Activated T-cell treated with anti-CD3 and anti-CD28 coated beads, Interleukin-2, amount 50 U/mL, for 72 hours (primary cell): ENCODE measurements at places on chromosomes 4 and X. TPM values are rescaled to one million over a fixed set of nuclear protein-coding genes. Genes with fewer than 3 reads are reported as not detected.
A peak's percentile ranks its signal among the peaks of the same experiment; 100 is the strongest.

GRCh38 chr4:76708971-76709771 lies 188.8 kb downstream of the SOWAHB start:
- DNase-seq = no peak

GRCh38 chr4:159768016-159768415 lies 665.1 kb downstream of the RAPGEF2 start:
- no peak for DNase-seq

DNA sequence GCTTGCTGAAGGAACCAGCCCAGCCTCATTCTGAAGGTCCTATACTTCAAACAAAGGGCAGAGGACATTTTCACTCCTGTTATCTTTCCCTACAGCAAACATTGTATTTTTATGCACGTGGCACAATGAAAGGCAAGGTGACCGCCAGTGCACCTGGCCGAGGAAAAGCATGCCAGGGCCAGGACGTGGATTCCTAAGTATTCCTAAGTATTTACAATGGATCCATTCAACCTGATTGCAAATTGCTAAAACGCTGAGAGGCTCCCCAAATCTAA lies 127.9 kb upstream of the FTHL17 start:
- no peak for DNase-seq

- peak; percentile 41 for DNase-seq
Observed at GRCh38 chr4:42151568-42152506, 618 bp downstream of the BEND4 start.

- no peak for DNase-seq
Observed at GRCh38 chrX:65837875-65838549, 170.6 kb downstream of the MSN start.

GRCh38 chr4:84837751-84838150 lies 128.7 kb downstream of the WDFY3 start:
- DNase-seq = no peak

DNA sequence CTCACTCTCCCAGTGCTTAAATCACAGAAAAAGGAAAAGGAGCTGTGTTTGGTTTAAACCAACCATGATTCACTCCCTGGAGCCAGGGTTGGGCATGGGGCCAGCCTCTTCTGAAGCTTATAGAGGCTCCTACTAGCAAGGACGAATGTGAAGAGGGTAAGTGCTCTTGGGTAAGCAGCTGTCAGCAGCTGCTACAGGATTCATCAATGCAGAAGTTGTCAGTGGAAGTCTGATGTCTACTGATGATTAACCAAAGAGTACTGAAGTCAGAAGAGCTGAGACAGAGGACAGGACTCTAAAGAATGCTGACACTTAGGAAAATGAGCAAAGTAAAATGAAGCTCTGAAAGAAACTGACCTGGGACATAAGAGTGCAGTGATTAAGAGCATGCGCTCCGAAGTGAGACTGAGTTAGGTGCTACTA lies 32.7 kb upstream of the JADE1 start:
- DNase-seq = no peak

DNA sequence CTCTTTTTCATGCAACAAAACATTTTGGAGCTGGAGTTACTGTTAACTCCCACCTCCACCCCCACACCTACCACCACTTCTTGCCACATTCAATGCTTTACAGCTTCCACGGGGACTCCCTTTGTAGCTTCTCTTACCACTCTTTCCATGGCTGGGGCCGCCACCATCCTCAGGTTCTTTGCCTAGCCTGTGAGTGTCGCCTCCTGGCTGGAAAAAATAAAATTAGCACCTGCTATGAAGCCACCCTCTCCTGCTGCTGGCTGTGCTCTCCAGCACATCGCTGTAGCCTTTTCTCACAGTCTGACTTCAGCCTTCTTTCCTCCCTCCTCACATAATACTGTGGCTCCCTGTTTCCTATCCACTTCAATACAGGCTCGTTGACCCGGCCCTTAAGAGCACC lies 114.4 kb downstream of the FRAS1 start:
- DNase-seq = no peak

GRCh38 chr4:138097912-138098600 lies 144.1 kb downstream of the SLC7A11 start:
- DNase-seq = no peak

- no peak for DNase-seq
Observed at GRCh38 chr4:17647927-17648326, 33.5 kb downstream of the MED28 start.

GRCh38 chrX:30304866-30305265 lies 4.3 kb downstream of the NR0B1 start:
- DNase-seq = no peak

DNA sequence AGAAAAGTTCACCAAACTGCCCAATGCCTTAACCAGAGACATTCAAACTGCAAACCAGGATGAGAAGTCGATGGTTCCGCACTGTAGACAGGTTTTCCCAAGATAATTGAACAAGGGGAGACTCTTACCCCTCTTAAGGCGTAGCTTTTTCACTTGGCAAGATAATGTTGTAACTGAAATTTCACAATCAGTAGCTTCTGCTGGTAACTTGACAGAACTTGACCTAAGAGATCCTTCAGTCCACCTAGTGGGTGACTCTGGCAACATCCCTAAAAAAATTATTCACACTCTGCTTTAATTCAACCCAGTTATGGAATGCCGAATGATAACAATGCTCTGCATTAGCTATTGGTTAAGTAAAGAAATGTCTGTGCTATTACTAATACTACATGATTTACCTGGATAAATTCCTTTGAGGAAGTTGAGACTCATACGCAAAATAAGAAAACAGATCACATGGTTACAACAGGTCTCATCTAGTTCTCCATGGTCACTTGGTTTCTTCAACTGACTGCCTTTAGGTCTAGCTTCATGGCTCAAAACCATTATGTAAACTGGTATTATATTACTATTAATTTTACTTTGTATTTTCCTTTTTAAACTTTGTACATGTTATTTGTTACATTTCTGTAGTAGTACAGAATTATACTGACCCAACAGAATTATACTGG lies 9.1 kb downstream of the ELF2 start:
- DNase-seq = no peak

- no peak for DNase-seq
Observed at GRCh38 chr4:105560421-105560848, 8.0 kb downstream of the ARHGEF38 start.

DNA sequence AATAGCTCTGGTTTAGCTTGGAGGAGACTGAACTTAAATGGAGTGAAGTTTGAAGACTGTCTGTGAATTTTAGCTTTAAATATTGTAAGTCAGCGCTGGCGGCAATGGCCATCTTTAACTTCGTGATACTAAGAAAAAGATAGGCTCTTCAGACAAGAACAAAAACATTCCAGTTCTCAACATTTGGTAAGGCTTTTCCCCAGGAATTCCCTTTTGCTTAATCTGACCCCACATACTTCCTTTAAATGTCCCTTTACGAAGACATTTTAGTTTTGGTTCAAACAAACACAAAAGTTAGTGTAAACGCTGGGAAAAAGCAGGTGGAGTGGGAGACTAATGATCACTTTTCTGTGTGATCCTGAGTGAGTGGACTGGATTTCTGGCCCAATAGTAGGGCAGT lies 106.2 kb downstream of the MAML3 start:
- no peak for DNase-seq

The MAGEA10 gene
- not detected for total RNA-seq

The FREM3 gene
- not detected for total RNA-seq

The APLN gene
- total RNA-seq = 0.23 TPM

The TACR3 gene
- total RNA-seq = not detected

The PPP2R3B gene
- total RNA-seq = 50.1 TPM

The AFM gene
- not detected for total RNA-seq

The SLC49A3 gene
- 0.29 TPM for total RNA-seq

The PRSS12 gene
- 0.07 TPM for total RNA-seq

The EREG gene
- 0.07 TPM for total RNA-seq

The JCHAIN gene
- not detected for total RNA-seq

The MAGEA2 gene
- not detected for total RNA-seq

The TDO2 gene
- total RNA-seq = not detected

The SPINK2 gene
- total RNA-seq = not detected

The PCYT1B gene
- total RNA-seq = 0.12 TPM
